ENCODE measurements at places on chromosomes 1 and 21. TPM values are rescaled to one million over a fixed set of nuclear protein-coding genes. Genes with fewer than 3 reads are reported as not detected.

- H3K27ac ChIP-seq = no peak overlapping the region
- no peaks in the 10 kb centered on the region for H3K4me1 ChIP-seq
- no peak for DNase-seq
- peaks cover 39% of the 10 kb centered on the region for H3K36me3 ChIP-seq
- H3K4me3 ChIP-seq = no peak overlapping the region
- H3K27me3 ChIP-seq = no peaks in the 10 kb centered on the region
Observed at GRCh38 chr1:35180776-35181374, 12.1 kb downstream of the SFPQ start.

SLC26A9 gene
- total RNA-seq = not detected

DNA sequence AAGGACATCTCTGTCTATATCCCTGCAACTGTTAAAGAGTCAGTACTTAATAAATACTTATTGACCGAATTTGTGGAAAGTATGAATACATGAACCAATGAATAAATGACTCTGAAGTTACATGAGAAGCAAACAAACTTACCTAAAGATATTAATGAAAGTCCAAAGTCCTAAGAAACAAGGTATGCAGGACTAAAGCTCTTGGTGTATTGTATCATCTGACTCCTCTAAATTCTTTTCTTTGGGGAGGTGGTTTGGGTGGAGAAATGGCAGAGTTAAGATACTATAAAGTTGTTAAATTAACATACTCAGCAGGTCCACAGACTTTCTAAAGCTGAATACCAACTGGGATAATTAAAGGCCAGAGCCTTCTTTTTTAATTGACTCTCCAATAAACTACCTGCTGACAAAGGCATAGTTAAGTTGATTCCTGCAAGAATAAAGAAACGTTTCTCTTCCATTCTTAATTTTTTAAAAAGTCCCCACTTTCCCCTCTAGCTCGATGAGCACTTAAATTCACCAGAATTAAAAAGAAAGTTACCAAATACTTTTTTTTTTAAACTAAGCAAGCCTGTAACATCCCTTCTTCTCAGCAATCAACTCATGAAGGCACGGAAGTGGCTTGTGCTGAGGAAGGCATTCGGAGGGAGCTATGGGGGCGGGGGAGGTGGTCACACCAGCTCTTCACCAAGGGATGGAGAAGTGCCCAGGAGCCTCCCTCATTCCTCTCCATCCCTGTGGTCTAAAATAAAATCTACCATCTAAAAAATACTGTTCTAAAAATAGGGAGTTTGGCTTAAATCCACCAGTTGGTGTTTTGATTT lies 61.1 kb downstream of the GADD45A start:
- no peaks in the 10 kb centered on the region for H3K36me3 ChIP-seq
- H3K4me1 ChIP-seq = peaks cover 11% of the 10 kb centered on the region
- peak; percentile 15 for DNase-seq

- H3K36me3 ChIP-seq = no peaks in the 10 kb centered on the region
- DNase-seq = no peak
- H3K4me1 ChIP-seq = no peaks in the 10 kb centered on the region
- H3K4me3 ChIP-seq = no peak overlapping the region
- no peak overlapping the region for H3K27ac ChIP-seq
- no peaks in the 10 kb centered on the region for H3K27me3 ChIP-seq
Observed at GRCh38 chr1:55064071-55064581, 24.8 kb downstream of the PCSK9 start.

C1orf174 gene
- total RNA-seq = 32.8 TPM

- H3K4me1 ChIP-seq = no peaks in the 10 kb centered on the region
- no peak overlapping the region for H3K27ac ChIP-seq
- no peak overlapping the region for H3K4me3 ChIP-seq
- no peak for DNase-seq
Observed at GRCh38 chr21:35303085-35303484, 254.0 kb upstream of the RUNX1 start.

GRCh38 chr1:79568411-79568810 lies 561.9 kb upstream of the ADGRL4 start:
- H3K27me3 ChIP-seq = no peaks in the 10 kb centered on the region
- no peak for DNase-seq
- no peaks in the 10 kb centered on the region for H3K4me1 ChIP-seq
- no peaks in the 10 kb centered on the region for H3K36me3 ChIP-seq
- H3K27ac ChIP-seq = no peak overlapping the region

GRCh38 chr1:202210385-202210784 lies 16.8 kb downstream of the LGR6 start:
- H3K27ac ChIP-seq = no peak overlapping the region
- H3K4me3 ChIP-seq = no peak overlapping the region
- H3K27me3 ChIP-seq = peaks cover 5% of the 10 kb centered on the region
- H3K36me3 ChIP-seq = no peaks in the 10 kb centered on the region

ZNF695 gene
- 1.2 TPM for total RNA-seq

- DNase-seq = no peak
- no peaks in the 10 kb centered on the region for H3K36me3 ChIP-seq
- H3K27ac ChIP-seq = no peak overlapping the region
- H3K4me3 ChIP-seq = no peak overlapping the region
- H3K4me1 ChIP-seq = no peaks in the 10 kb centered on the region
Observed at GRCh38 chr1:31248276-31248675, 8.6 kb upstream of the NKAIN1 start.

DNA sequence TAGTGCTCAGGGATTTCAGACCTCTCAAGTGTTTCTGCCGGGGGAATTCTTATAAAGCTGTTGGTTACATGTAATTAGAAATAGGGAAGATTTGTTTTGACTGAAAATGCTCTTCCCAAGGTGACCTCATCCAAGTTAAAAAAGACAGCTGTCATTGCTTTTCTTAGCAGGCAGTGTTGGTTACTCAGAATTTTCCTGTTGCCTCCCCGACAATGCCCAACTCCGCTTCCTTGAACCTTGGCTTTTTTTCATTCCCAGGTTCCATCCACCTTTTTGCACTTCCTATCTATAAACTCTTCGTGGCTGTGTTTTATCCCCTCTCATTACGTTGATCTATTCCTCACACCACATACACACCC lies 825 bp upstream of the DPH5 start:
- no peak for DNase-seq
- H3K36me3 ChIP-seq = no peaks in the 10 kb centered on the region
- H3K27ac ChIP-seq = peak overlapping the region; percentile 82
- H3K4me1 ChIP-seq = no peaks in the 10 kb centered on the region

RAB3B gene
- total RNA-seq = 6.0 TPM

G0S2 gene
- 24.3 TPM for total RNA-seq

- no peaks in the 10 kb centered on the region for H3K36me3 ChIP-seq
- DNase-seq = peak; percentile 83
- H3K4me1 ChIP-seq = no peaks in the 10 kb centered on the region
- no peak overlapping the region for H3K4me3 ChIP-seq
Observed at GRCh38 chr21:42258150-42258884, 39.4 kb downstream of the ABCG1 start.

DNA sequence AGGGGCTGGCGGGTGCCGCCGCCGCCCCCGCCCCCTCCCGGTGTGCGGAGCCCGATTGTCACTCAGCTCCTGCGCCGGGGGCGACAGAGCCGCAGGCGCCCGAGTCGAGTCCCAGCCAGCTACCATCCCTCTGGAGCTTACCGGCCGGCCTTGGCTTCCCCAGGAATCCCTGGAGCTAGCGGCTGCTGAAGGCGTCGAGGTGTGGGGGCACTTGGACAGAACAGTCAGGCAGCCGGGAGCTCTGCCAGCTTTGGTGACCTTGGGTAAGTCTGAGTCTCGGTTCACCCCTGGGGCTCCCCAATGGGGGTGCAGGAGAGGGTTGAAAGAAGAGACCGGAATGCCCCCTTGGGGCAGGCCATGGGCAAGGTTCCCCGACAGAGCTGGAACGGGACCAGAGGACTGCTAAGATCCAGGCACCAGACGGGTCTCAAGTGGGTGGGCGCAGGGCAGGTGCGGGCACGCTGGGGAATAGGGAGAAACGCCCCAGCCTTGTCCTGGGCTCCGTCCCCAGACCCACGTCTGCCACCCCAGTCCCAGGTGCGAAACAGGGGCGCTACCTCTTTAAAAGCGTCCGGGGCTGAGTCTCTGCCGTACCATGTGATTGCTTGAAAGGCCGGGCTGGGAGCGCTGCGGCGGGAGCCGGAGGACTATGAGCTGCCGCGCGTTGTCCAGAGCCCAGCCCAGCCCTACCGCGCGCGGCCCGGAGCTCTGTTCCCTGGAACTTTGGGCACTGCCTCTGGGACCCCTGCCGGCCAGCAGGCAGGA lies at the start of gene ADORA1:
Gene ADORA1 (plus strand): TSS at position 61 of the 765 bp plus-strand sequence. CDS start 1,116 bp downstream, outside the sequence.
- no peak within 1 kb of the TSS for H3K27ac ChIP-seq
- H3K36me3 ChIP-seq = no peaks in the 10 kb centered on the region
- H3K4me3 ChIP-seq = peak within 1 kb of the TSS; percentile 32

DNA sequence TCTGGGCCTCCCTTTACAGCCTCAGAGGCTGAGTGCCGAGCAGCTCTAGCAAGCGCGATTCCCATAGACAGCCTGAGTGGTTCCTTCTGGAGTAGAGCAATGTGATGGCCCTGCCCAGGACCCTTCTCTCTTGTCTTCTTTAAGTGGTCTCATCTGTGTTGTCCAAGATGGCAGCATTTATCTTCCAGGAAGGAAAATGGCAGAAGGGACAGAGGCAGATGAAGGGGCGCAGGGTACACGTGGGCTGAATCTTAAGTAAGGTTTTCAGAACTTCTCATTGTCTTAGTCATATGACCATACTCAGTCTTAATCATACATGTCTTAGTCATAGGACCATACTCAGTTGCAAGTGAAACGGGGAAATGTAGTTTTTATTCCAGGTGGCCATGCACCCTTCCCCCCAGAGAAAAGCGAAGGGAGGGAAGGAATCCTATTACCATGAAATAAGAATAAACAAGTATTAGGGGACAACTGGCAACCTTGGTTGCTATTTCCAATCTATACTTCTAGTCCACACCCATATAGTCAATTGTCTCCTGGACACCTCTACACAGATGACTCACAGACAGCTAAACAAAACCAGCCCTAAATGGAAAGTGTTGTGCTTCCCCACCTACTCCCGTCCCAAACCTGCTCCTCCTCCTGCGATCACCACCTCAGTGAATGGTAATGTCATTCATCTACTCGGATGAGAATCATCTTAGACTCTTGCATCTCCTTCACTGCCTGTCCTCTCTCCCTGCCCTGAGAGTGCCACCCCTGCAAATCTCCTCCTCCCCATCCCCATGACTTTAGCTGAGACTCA lies 13.3 kb downstream of the OVAAL start:
- H3K27me3 ChIP-seq = no peaks in the 10 kb centered on the region
- no peaks in the 10 kb centered on the region for H3K36me3 ChIP-seq
- no peak overlapping the region for H3K4me3 ChIP-seq
- no peak overlapping the region for H3K27ac ChIP-seq

DNA sequence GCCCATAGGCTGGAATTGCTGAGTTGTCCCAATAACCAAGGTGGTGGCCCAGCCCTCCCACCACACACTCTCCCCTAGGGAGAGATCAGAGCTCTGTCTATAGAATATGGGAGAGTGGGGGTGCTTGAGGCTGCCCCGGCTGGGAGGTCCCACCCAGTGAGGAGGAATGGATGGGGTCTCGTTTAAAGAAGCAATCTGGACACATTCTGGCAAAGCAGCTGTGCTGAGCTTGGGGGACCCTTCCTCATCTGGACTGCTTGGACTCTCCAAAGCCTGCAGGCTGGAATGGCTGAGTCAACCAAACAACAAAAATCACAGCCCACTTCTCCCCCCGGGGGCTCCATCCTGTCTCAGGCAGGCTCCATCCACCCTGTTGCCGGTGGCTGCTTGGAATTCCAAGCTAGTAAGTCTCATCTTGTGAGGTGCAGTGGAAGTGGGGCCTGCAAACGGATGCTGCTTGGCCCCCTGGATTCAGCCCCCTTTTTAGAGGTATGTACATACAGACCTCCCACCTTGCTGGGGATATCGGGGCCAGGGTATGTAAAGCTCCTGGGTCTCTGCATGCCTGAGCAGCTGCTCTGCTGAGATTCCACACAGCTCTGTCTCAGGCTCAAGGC lies 67.1 kb upstream of the FAM78B start:
- no peaks in the 10 kb centered on the region for H3K4me1 ChIP-seq
- no peak for DNase-seq
- no peak overlapping the region for H3K27ac ChIP-seq
- no peaks in the 10 kb centered on the region for H3K36me3 ChIP-seq
- no peaks in the 10 kb centered on the region for H3K27me3 ChIP-seq

DNA sequence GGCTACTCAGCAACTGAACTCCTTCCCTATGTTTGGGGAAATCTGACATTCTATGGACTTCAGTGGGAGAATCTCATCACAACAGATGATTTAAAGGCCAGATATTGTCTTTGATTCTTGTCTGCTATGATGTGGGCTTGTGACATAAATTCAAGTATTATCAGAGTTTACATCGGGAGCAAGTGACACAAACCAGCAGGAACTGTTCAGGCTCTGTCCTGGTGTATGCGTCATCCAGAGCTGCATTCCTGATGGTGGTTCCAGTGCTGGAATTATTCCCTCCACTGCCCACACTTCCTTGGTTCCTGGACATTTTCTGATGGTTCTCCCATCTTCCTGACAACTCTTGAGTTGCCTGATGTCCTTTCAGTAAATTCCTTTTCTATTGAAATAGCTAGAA lies 10.8 kb upstream of the LSM10 start:
- H3K27ac ChIP-seq = no peak overlapping the region
- H3K27me3 ChIP-seq = no peaks in the 10 kb centered on the region
- no peaks in the 10 kb centered on the region for H3K4me1 ChIP-seq
- no peaks in the 10 kb centered on the region for H3K36me3 ChIP-seq
- DNase-seq = no peak

- H3K27ac ChIP-seq = no peak overlapping the region
- no peaks in the 10 kb centered on the region for H3K27me3 ChIP-seq
- DNase-seq = no peak
- H3K36me3 ChIP-seq = no peaks in the 10 kb centered on the region
- H3K4me3 ChIP-seq = no peak overlapping the region
Observed at GRCh38 chr1:118154220-118154619, 30.8 kb downstream of the SPAG17 start.

DNA sequence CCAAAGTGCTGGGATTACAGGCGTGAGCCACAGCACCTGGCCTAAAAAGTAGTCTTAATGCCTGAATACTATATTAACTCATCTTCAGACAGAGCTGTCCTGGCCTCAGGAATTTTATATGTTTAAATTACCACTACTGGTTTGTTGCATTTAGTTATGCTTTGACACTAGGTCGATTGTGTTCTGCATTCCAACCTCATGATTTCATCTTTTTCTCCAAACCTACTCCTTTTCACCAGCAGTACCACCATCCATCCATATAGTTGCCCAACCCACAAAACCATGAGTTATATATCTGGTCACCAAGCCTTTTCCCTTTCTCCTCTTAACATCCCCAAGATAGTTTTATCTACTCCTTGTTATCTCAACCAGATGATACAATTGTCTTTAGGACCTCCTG lies 22.6 kb downstream of the FMO5 start:
- no peak for DNase-seq
- H3K4me3 ChIP-seq = no peak overlapping the region
